ENCODE measurements at places on chromosomes 2 and 18. TPM values are rescaled to one million over a fixed set of nuclear protein-coding genes. Genes with fewer than 3 reads are reported as not detected.

DNA sequence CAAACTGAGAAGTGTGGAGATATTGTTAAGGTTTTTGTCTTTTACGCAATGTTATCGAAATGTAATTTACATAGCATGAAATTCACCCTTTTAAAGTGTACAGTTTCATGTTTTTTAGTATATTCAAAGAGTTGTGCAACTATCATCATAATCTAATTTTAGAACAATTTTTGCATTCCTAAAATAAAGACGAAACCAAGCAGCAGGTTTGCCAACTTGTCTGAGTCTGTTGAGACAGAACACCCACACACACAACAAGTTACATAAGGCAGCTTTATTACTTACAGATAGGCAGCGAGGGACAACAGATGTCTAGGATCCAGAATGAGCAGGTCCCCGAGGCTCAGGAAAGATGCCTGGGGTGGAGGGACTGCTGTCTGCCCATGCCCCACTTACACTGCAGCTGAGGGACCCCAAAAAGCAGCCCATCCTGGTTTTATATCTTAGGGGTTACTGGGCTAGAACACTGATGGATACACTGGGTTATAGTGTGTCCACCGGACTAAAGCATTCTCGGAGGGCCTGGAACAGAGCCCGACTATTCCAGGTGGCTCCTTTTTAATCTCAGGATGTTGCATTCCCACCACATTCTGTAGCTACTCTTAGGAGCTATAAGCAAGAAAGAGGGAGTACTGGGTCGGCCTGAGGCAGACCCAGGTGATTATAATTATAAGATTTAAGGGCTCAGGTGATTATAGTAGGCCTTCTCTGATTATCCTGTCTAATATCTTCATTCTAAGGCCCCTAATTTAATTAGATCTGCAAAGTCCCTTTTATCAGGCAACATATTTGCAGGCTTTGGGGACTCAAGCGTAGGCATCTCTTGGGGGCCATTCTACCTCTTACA, 150.2 kb upstream of the DOK6 start:
- H3K4me3 ChIP-seq: no peak overlapping the region
- no peaks in the 10 kb centered on the region for H3K4me1 ChIP-seq
- no peak overlapping the region for H3K27ac ChIP-seq

- no peaks in the 10 kb centered on the region for H3K4me1 ChIP-seq
- no peak for DNase-seq
- H3K4me3 ChIP-seq: no peak overlapping the region
- no peaks in the 10 kb centered on the region for H3K27me3 ChIP-seq
- no peak overlapping the region for H3K27ac ChIP-seq
Observed at GRCh38 chr2:129803871-129804270, 175.6 kb upstream of the RAB6C start.

DNA sequence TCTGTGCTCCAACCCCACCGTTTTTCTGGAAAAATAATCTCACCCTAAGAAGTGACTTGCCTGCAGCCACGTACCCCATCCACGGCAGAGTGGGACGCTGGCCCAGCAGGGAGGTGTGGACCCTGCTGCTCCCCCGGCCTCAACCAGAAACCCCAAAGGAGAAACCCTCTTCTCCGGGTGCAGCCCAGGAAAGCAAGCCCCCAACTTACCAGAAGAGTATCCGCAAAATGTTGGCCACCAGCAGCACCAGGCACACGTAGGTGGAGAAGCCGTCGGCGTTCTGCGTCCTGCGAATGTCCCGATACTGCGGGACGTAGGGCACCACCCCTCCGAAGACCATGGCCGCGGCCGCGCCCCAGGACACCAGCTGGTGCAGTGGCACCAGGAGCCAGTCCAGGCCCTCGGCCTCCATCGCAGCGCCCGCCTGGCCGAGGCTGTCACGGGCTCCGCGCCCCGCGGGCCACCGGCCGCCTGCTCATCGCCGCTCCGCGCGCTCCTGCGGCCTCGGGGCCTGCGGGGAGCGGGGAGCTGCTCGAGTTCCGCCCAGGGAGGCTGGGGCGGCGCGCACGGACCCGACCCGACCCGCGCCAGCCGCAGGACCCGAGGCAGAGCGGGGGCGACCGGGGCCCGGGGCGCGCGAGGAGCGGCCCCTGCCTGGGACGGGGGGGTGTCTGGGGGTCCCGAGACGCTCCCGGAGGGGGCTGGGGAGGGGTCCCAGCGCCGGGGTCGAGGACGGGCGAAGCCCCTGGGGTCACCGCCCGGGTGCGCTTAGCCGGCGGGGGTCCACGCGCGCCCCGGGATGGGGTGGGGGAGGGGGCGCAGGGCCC, 725 bp downstream of the SLC66A2 start:
- no peak for DNase-seq
- no peaks in the 10 kb centered on the region for H3K27me3 ChIP-seq
- peaks cover 88% of the 10 kb centered on the region for H3K4me1 ChIP-seq
- no peaks in the 10 kb centered on the region for H3K36me3 ChIP-seq
- peak overlapping the region; percentile 99 for H3K4me3 ChIP-seq
- peak overlapping the region; percentile 91 for H3K27ac ChIP-seq

Gene PLGLB1
- total RNA-seq: not detected

Gene IL1RN
- 1,539 TPM for total RNA-seq

- no peaks in the 10 kb centered on the region for H3K27me3 ChIP-seq
- no peak overlapping the region for H3K4me3 ChIP-seq
- no peak overlapping the region for H3K27ac ChIP-seq
- DNase-seq: no peak
- H3K36me3 ChIP-seq: no peaks in the 10 kb centered on the region
Observed at GRCh38 chr18:11587432-11587831, 22.0 kb upstream of the SLC35G4 start.

Gene DARS1
- total RNA-seq: 81.1 TPM

DNA sequence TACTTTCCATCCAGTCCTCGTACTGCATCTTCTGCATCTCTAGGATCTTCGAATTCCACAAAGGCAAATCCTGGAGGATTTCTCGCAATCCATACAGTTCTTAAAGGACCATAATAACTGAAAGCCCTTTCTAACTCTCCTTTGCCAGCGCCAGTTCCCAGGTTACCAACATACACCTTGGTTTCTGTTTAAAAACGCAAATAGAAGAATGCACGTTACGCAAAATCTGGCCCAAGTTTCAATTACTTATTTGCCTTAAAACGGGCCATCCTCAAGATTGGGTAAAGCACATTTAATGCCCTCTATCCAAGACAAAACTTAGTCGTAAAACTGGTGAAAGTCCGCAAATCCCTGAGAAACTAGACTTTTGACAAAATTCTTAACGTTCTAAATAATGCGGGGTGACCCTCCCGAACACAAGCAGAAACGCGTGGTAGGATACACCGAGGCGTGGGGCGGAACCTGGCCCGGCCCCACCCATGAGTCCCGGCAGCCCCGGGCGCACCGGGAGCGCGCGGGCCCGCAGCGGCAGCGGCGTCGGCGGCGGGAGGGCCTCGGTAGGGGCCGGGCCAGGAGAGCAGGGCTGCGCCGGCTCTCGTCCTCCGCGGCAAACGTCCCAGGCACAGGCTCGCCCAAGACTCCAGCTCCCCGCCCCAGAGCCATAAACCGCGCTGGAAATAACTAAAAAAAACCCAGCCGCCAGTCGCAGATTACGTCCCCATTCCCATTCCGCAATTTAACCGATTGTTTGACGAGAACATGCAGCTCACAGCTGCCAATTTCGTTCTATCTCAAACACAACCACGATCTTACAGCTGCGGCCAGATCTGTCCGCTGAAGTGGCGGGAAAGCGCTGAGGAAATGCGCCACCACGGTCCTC, 910 bp downstream of the SRSF7 start:
- peaks cover 68% of the 10 kb centered on the region for H3K4me1 ChIP-seq
- peak overlapping the region; percentile 100 for H3K27ac ChIP-seq
- H3K4me3 ChIP-seq: peak overlapping the region; percentile 72
- peaks cover 45% of the 10 kb centered on the region for H3K36me3 ChIP-seq
- H3K27me3 ChIP-seq: no peaks in the 10 kb centered on the region

Gene PSMA8
- not detected for total RNA-seq

Gene LDAH
- total RNA-seq: 8.2 TPM

Gene UGGT1
- 41.5 TPM for total RNA-seq

Gene GTF2A1L
- total RNA-seq: 3.6 TPM

Gene MDH1B
- 0.85 TPM for total RNA-seq

Gene LIMS3
- total RNA-seq: not detected

DNA sequence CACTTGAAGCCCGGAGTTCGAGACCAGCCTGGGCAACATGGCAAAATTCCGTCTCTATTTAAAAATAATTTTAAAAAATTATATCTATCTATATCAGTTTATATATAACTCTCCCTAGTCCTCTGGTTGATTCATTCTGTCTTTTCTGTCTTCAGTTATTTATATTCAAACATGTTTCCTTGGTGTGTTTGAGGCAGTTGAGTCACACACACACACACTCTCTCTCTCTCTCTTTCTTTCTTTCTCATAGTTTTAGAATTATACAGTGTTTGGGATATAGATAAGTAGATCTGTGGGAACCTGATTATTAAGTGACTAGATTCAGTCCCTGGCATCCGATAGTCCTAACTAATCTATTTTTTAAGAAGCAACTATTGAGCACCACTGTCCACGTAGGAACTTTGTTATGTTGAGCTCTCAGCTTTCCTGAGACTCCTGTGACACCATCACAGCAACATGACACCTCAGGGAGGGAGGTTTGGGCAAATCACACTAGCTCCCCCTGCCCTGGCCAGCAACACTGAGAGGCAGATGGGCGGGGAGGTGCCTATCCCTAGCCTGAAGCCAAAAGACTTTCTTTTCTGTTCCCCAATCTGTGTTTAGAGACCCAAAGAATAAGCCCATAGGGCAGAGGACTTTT, 482.7 kb downstream of the DLGAP1 start:
- no peaks in the 10 kb centered on the region for H3K4me1 ChIP-seq
- H3K27me3 ChIP-seq: no peaks in the 10 kb centered on the region
- no peak overlapping the region for H3K27ac ChIP-seq
- no peaks in the 10 kb centered on the region for H3K36me3 ChIP-seq
- no peak for DNase-seq
- no peak overlapping the region for H3K4me3 ChIP-seq

Gene IL36B
- 1.5 TPM for total RNA-seq

Gene CIB4
- total RNA-seq: not detected

- H3K36me3 ChIP-seq: no peaks in the 10 kb centered on the region
- H3K27me3 ChIP-seq: peaks cover 66% of the 10 kb centered on the region
- H3K27ac ChIP-seq: no peak overlapping the region
Observed at GRCh38 chr2:1854729-1855547, 110.6 kb upstream of the PXDN start.

Gene SKA1
- 6.0 TPM for total RNA-seq

GRCh38 chr2:139790136-139790535, 1009.9 kb upstream of the NXPH2 start:
- no peak overlapping the region for H3K4me3 ChIP-seq
- H3K27me3 ChIP-seq: no peaks in the 10 kb centered on the region

Gene HMSD
- 0.19 TPM for total RNA-seq

DNA sequence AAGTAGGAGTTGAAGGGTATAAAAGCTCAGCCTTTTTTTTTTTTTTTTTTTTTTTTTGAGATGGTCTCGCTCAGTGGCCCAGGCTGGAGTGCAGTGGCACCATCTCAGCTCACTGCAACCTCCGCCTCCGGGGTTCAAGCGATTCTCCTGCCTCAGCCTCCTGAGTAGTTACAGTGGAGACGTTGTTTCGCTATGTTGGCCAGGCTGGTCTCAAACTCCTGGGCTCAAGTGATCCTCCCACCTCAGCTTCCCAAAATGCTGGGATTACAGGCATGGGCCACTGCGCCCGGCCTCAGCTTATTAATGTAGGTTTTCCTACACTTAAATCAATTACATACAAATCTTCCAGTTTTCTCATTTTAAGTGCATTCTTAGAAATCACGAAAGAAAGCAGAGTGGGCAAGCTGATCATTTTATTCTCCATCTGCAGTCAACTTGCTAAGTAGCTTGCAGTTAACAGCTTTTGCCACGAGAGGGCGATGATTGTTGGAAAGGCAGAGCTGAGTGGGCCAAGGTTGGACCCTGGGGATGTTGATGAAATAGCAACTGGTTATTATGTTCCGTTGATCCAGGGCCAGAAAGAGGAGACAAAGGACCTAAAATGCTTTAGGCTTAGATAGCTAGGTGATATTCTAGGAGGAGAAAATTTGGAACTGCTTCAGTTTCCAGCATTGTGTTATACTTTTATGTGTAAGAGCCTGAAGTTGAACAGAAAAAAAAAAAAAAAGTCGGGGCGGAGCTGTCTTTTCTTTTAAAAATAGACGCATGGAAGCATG, 234.4 kb upstream of the EPAS1 start:
- H3K27me3 ChIP-seq: no peaks in the 10 kb centered on the region
- no peak overlapping the region for H3K4me3 ChIP-seq
- H3K27ac ChIP-seq: peak overlapping the region; percentile 66
- peaks cover 14% of the 10 kb centered on the region for H3K4me1 ChIP-seq
- no peaks in the 10 kb centered on the region for H3K36me3 ChIP-seq

Gene ORMDL1
- 31.8 TPM for total RNA-seq

Gene ALS2
- 8.7 TPM for total RNA-seq

DNA sequence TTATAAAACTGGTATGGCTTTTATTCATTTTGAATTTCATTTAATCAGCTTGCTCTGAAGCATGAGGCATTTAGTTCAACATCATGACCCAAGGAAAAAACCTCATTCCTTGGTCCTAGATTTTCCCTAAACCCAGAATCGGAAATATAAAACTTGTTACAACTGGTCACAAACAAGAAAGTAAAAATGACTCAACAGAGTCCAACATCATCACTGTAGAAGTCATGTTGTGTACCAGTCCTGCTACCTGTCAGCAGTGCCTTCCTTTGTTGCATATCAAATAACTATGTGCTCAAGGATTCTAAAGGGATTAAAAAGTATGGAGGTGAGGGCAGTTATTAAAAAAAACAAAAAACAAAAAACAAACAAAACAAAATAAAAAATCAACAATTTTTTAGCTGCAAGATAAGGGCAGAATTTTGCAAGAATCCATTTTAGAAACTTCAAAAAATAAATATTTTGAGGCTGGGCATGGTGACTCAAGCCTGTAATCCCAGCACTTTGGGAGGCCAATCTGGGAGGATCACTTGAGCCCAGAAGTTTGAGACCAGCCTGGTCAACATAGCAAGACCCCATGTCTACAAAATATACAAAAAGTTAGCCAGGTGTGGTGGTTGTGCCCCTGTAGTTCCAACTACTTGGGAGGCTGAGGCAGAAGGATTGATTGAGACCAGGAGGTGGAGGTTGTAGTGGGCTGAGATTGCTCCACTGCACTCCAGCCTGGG, 18.4 kb downstream of the NCKAP1 start:
- no peaks in the 10 kb centered on the region for H3K27me3 ChIP-seq
- peaks cover 1% of the 10 kb centered on the region for H3K4me1 ChIP-seq
- peaks cover 40% of the 10 kb centered on the region for H3K36me3 ChIP-seq
- no peak for DNase-seq
- H3K4me3 ChIP-seq: no peak overlapping the region

All from esophagus squamous epithelium (tissue), 5 donors.